Parietal lobe (tissue), 2 donors: ENCODE measurements at places on chromosomes 1 and 21. TPM values are rescaled to one million over a fixed set of nuclear protein-coding genes. Genes with fewer than 3 reads are reported as not detected.

The ADCY10 gene
- total RNA-seq: 0.63 TPM

The PHC2 gene
- total RNA-seq: 59.8 TPM

The NAXE gene
- 40.1 TPM for total RNA-seq

The SYT6 gene
- 21.3 TPM for total RNA-seq

The CYP4A11 gene
- 0.31 TPM for total RNA-seq

The USH2A gene
- 0.31 TPM for total RNA-seq

The VWA5B1 gene
- total RNA-seq: 0.63 TPM

The ESRRG gene
- 8.1 TPM for total RNA-seq

The FHAD1 gene
- 0.94 TPM for total RNA-seq

The OLIG2 gene
- total RNA-seq: 18.2 TPM

The OLFML3 gene
- 8.1 TPM for total RNA-seq

The ATP6V1G3 gene
- not detected for total RNA-seq

The TSPAN1 gene
- not detected for total RNA-seq

The ALX3 gene
- not detected for total RNA-seq

The KCNJ6 gene
- total RNA-seq: 11.0 TPM

The ARHGEF11 gene
- 85.1 TPM for total RNA-seq

The TDRD10 gene
- not detected for total RNA-seq

The KCNQ4 gene
- total RNA-seq: 1.9 TPM

The C1orf74 gene
- 2.2 TPM for total RNA-seq

The B4GALT3 gene
- 20.0 TPM for total RNA-seq

The DENND2D gene
- total RNA-seq: 0.94 TPM

The AZIN2 gene
- total RNA-seq: 21.6 TPM

The GNG4 gene
- 32.2 TPM for total RNA-seq

The LCE1D gene
- not detected for total RNA-seq

The SLC30A1 gene
- 17.5 TPM for total RNA-seq

The AMY1C gene
- total RNA-seq: not detected

The INSRR gene
- 0.31 TPM for total RNA-seq

The ELAPOR1 gene
- total RNA-seq: 44.8 TPM

The ASCL5 gene
- not detected for total RNA-seq

The CAPN8 gene
- total RNA-seq: not detected

The TMEM61 gene
- not detected for total RNA-seq

The RHBG gene
- not detected for total RNA-seq

The TACSTD2 gene
- total RNA-seq: not detected

The OR2L13 gene
- 1.9 TPM for total RNA-seq

The NR5A2 gene
- not detected for total RNA-seq

The C1orf185 gene
- total RNA-seq: not detected

The AK5 gene
- total RNA-seq: 31.0 TPM

The PLA2G2C gene
- not detected for total RNA-seq

The FBXO44 gene
- total RNA-seq: 42.3 TPM

The SLFNL1 gene
- 4.4 TPM for total RNA-seq
